ENCODE measurements at places on chromosomes 1 and 21. TPM values are rescaled to one million over a fixed set of nuclear protein-coding genes. Genes with fewer than 3 reads are reported as not detected.

- no peak for DNase-seq
These were observed 107.2 kb downstream of the FAF1 start for GRCh38 chr1:50852889-50853288.

DNA sequence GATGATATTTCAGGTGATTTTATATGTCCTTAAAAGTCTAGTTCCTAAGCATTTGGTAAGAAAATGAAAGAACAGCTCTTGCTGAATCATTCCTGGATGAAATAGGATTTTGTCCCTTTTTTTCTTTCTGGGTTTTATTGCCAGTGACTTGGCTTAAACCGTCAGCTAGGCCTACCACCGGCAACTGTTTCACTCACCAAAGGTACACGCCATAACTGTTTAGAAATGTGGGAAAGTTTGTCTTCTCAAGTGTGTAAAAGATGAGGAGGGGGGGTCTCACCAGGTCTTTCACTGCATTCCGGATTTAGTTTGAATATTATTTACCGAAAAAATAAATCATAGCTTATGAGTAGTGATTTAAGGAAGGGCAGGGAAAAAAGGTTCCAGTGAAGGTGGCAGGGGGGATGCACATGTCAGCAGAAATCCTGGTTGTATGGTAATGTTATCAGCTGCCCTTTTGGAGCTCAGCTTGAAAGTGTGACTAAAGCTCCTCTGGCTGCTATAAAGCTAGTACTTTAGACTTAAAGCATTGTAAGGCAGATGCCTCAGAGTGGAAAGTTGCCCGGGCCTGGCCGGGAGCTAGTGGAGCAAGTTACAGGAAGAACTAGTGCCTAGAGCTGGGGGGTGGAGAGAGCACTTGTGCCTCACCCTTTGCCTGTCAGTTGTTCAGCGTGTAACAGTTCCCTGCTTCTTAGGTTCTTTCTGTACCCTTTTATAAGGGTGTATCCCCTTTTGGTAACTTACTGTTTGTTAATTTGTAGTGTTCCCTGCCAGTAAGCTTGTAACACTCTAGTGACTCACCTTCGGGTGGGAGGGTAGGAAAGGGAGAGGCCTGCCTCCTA, 3.1 kb downstream of the ATP1A1 start:
- peak; percentile 92 for DNase-seq

DNA sequence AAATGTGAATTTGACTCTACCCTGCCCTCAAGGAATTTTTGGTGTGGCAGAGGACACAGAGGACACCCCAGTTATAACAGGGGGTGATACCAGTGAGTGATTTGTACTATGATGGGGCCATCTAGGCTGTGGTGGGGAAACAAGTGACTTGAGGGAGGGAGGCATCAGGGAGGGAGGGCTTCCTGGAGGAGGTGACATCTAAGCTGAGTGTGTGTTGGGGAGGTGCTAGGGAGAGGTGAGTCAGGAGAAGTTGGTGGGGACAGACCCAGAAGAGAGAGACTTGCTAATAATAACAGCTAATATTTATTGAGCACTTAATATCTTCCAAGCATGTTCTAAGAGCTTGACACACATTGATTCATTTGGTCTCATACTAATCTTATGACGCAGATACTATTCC, 19.9 kb upstream of the TTC4 start:
- no peak for DNase-seq

DNA sequence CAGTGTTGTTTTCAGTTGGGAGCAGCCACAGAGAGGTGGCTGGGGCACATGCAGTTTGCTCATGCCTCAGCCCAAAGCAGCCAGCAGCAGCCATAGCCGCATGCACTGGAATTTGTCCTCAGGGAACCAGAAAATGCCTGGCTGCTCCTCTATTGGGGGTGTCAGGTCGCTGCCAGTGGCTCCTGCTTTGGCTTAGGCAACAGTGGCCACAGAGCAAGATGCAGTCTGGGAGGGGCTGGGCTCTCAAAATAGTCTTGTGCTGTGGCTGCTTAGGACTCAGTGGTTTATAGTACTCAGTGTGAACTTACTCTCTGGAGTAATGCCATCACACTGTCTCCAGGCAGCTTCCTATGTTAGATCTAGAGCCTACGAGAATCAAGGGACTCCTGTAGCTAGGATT, 25.0 kb downstream of the CD55 start:
- no peak for DNase-seq

DNA sequence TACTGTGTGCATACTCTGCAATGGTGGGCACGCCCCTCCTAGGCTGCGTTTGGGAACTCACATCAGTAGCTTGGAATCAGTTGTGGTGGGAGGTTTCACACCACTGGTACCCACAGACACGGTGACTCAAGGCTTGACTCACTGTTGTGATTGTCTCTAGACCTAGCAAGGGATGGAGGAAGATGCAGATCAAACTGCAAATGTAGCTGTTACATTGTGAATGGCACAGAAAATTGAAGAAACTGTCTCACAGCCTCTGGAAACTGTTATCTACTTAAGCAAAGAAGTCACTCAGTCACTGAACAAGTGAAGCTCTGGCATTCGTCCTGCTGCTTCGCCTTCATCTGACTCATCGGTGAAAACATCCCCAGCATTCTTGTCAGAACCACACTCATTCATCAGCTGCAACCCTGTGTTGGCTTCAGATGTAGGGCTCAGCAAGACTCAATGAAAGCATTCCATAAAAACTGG, 59.5 kb downstream of the POFUT2 start:
- DNase-seq: no peak

DNA sequence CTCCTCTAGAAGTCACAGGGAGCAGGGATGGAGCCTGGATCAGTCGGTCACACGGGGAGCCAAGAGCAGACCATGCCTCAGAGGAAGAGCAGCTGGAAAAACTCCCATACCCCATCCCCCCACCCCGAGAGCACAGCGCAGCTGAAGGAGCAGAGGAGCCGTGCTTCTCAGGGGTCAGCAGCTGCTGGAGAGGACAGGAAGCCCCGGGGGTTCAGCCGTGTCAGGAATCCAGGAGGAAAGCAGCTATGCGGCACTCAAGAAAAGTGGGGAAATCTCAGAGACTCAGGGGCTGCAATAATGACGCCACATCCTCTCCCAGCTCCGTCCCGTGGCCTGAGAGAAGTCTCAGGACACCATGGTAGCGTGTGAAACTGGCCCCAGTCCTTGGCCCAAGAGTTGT, 102.3 kb downstream of the NPHP4 start:
- peak; percentile 22 for DNase-seq

Gene SLC30A10
- 24.3 TPM for polyA plus RNA-seq

Measured in large intestine (tissue), 12 donors.